ENCODE measurements at places on chromosomes 6 and 20.
A peak's percentile ranks its signal among the peaks of the same experiment; 100 is the strongest.

GRCh38 chr6:25889877-25890853 lies 16.1 kb upstream of the SLC17A3 start:
- peak; percentile 2 for DNase-seq

GRCh38 chr20:14919501-14920081 lies 582.2 kb upstream of the FLRT3 start:
- DNase-seq, result no peak

DNA sequence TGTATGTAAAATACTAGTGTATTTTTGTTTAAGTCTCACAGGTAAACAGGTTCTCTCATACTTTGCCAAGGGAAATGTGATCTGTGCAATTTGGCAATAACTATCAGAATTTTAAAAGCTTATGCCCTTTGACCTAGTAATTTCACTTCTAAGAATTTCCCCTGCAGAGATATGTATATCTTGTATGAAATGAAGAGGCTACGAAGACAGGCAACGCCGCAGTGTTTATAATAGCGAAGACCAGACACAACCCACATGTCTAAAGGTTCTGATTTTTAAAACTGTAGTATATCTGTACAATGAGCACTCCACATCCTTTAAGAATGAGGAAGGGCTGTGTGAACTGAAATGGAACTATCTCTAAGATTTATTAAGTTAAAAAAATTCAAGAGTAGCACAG lies 7.5 kb downstream of the TRAF3IP2 start:
- DNase-seq, result no peak

- no peak for DNase-seq
Measured at GRCh38 chr20:60144404-60144803, 186.2 kb downstream of the CDH26 start.
